ENCODE measurements at places on chromosomes 4 and X.

- no peak for DNase-seq
Observed at GRCh38 chrX:18574591-18574990, 97.3 kb downstream of the RS1 start.

DNA sequence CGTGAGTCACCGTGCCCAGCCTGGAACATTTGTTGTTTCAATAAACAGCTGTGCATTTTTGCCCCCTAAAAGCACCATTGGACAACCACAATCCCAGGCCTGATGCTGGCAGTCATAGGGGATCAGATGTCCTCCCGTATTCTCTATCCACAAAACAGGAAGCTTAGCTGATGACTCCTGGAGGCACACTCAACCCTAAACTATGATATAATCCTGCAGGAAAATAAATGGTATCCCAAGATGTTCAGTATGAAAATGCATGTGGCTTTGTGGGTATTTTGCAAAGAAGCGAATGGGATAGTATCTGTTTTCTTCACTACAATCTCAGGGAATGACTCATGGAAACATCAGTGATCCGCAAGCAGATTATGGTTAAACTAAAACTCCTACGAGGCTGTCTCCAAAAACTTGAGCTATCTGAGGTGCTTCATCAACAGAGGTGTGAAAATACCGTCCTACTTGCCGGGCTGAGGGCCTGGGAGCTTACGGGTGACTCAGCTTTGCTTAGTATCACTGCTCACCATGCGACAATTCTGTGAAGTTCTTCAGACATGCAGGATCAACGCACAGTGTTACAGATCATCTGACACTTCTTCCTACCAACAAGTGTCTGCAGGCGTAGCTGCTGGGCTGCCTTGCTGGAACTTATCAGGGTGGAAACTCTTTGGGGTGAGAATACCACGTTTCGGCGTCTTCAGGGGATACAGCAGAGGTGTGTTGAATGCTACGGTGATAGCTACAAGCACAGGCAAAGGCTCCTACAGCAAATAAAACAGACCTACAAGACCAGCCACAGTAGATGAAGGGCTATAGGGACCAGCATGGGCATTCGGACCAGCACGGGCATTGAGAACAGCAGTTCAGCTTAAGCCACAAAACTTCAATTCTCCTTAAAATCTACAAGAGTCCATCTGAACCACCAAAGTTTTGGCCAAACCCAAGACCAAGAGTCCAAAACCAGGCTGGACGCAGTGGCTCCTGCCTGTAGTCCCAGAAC is 148.5 kb downstream of the DHRSX start:
- no peak for DNase-seq

- DNase-seq, result no peak
Observed at GRCh38 chrX:105829011-105829410, 6.7 kb downstream of the NRK start.

- no peak for DNase-seq
Observed at GRCh38 chr4:103400405-103400804, 202.3 kb upstream of the CENPE start.
